Kidney (tissue), 22 donors: ENCODE measurements at places on chromosomes 12 and 14. TPM values are rescaled to one million over a fixed set of nuclear protein-coding genes. Genes with fewer than 3 reads are reported as not detected.

Gene TAS2R9
- not detected for polyA plus RNA-seq

DNA sequence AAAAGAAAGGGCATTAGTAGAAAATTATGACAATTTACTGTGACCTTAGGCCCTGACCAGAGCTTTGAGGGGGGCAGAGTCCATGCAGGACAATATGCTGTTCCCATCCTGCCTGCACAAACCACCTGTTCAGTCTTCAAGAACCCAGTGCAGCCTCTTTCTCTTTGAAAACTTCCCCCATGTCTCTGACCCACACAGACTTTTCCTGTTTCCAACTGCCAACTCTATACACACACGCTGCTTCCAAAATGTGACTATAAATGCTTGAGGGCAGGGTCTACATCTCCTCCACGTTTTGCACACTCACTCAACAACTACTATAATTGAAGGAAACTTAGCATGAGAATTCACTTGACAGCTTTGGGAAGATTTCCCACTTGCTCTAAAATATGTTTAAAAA lies 36.6 kb upstream of the SYCP3 start:
- DNase-seq = no peak

- DNase-seq = no peak
Measured at GRCh38 chr14:104913435-104913834, 11.2 kb upstream of the PLD4 start.

GRCh38 chr12:120720234-120720986 lies 5.2 kb upstream of the ACADS start:
- DNase-seq = no peak

- no peak for DNase-seq
Measured at GRCh38 chr12:109557200-109557599, 16.1 kb downstream of the MMAB start.

DNA sequence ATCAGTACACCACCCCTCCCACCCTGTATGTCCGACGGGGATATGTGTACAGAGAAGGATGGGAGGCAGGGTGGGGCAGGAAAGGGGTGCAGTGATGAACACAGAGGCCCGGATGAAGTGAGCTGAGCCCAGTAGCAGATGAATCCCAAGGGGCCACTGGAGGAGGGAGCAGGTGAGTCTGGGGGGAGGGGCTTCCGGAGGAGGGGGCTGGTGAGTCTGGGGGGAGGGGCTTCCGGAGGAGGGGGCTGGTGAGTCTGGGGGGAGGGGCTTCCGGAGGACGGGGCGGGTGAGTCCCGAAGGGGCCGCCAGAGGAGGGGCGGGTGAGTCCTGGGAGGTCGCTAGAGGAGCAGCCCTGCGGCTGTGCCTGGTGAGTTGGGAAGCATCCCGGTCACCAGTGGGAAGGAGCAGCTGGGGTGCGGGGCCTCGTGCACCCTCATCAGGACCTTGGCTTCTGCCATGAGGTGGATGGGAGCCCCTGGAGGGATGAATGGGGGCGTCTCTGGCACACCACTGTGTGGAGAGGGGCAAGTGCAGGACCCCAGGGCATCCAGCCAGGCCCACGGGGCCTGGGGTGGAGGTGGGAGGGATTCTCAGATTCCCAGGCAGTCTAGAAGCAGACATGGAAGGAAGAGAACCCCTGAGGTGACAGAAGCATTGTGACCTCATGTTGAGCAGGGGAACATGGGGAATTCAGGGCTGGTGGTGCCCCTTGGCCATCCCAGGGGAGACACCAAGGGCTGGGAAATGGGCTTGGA lies 14.0 kb downstream of the BEGAIN start:
- no peak for DNase-seq

Gene TMEM121
- polyA plus RNA-seq = 4.1 TPM

DNA sequence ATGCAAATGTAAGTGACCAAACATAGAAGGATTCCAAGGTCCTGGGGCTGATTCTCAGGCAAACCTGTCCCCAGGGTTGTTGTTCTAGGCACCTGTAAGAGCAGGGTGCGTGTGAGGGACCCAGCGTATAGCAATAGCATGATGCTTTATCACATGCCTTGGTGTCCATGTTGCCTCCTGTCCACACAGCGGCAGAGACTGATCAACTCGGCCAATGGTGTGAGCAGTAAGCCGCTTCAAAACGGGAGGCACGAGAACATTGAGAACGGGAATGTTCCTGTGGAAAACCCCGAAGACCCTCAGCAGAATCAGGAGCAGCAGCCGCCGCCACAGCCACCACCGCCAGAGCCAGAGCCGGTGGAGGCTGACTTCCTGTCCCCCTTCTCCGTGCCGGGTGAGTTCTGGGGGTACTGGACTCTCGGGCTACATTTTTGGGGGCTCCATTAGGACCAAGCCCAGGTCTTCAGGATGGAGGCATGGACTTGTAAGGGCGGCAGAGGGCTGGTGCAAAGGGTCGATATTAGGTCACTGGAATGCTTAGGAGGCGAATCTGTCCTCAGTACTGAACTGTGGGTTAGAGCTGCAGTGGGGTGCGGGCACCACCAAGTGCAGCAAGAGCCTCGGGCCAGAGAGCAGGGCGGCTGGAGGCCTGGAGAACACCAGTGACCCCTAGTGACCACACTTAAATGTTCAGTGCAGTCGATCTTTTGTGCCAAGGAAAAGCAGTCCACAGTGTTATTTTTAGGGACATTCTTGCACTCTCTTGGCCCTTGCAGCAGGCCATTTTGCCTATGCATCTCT lies 57.2 kb upstream of the RIN3 start:
- DNase-seq = peak; percentile 72

DNA sequence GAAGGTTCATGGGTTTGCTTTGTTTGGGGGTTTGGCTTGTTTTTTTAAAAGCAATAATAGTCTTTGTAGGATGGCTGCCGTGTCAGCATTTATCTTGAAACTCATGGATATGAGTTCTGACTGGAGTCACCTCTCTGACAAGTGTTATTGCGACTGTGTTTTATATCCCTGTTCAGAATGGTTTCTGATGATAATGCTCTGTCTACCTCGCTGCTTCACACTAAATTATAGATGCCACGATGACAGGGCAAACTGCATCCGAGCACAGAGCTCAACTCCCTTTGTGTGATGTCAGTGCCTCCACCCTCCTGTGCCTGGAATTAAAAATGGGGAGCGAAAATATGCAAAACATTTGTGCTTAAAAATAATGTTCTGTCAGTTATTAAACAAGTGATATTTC lies 250.8 kb downstream of the EGLN3 start:
- no peak for DNase-seq

- no peak for DNase-seq
Measured at GRCh38 chr12:3717283-3717898, 35.5 kb downstream of the CRACR2A start.

- DNase-seq = no peak
Measured at GRCh38 chr12:112524676-112525425, 106.1 kb downstream of the PTPN11 start.

GRCh38 chr12:103780093-103780440 lies 61.0 kb downstream of the NT5DC3 start:
- no peak for DNase-seq

- DNase-seq = peak; percentile 94
Measured at GRCh38 chr14:90513161-90514014, 116.6 kb downstream of the CALM1 start.

- no peak for DNase-seq
Measured at GRCh38 chr12:31362759-31363415, 36.9 kb upstream of the SINHCAF start.

GRCh38 chr12:40515041-40515816 lies 177.0 kb upstream of the CNTN1 start:
- no peak for DNase-seq

DNA sequence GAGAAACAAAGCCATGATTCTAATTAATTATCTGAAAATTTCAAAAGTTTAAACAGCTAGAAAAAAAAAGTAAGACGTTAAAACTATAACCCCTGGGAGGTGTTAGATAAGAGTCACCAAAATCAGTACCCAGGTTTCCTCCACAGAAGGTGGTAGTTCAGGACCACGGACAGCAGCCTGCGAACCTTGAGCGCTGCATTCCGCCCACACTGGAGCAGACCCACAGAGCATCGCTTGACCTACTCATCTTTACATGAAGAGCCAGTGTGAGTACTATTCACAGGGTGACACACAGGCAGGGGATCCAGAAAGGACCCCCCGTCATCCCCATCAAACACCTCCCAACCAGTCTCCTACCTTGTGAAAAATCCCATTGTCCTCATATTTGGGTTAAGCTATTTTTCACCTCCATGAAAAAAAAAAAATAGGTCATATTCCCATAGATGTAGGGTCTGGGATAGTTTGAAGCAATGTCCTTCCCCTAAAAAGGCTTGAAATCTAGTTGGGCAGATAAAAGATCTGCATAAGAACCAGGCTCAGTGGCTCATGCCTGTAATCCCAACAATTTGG lies 8.8 kb upstream of the CHGA start:
- DNase-seq = peak; percentile 66

DNA sequence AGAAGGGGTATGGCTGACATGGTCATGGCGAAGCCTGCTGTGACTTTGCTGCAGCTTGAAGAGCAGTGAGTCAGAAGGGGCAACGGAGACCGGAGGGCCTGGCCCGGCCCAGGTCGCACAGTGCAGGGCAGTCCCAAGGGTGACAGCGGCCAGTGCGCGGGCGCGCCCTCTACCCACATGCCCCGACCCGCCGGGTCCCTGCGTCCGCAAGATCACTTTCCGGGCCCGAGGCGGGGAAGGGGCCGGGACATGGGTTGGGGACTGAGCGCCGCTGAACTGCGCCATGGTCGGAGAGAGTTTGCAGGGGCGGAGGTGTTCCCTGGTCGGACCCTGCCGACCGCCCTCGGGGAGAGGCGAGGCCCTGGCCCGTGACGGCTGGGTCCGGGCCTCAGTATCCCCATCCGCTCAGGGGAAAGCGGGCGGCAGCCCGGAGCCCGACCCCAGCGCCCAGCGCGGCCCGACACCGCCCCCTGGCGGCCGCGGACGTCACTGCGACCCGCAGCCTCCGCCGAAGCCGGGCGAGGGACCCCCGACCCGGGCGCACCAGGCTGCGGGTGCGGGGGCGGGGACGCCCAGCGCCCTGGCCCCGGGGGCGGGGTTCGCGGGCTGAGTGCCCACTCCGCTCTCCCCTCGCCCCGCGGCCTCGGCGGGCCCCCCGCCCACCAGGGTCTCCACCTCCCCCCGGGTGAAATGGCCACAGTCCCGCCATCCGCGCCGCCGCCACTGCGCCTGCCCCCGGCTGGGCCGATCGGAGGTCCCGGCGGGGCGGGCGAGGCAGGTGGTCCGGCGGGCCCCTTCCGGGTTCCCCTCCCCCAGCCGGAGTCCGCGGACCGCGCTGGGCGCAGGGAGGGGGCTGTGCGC lies 7.2 kb upstream of the ANKRD9 start:
- DNase-seq = peak; percentile 65

DNA sequence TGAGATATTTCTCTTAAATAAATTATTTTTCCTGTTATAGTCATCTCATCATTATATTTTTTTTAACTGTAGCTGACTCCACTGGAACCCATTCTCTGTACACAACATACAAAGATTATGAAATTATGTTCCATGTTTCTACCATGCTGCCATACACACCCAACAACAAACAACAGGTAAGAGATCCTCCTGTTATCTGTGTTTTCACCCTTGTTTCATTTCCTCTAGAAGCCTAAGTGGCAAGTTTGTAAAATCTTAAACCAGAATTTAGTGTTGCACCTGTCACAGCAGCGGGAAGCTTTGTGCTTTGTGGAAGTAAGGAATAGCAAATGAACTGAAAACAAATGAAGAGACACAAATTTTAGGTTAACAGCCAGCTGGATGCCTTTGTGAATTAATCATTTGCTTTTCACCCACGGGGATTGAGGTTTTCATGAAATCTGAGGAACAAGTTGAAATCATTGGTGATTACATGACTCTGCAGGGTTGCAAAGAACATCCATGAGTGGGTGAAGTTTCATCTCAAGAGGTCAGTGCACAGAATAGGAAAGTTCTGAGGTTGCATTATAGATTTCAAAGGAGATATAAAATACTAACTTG lies 273.9 kb upstream of the RGS6 start:
- no peak for DNase-seq

- no peak for DNase-seq
Measured at GRCh38 chr12:47652521-47653234, 53.2 kb downstream of the RPAP3 start.

- no peak for DNase-seq
Measured at GRCh38 chr12:65845751-65846537, 21.7 kb downstream of the HMGA2 start.

GRCh38 chr12:117034249-117034648 lies 65.0 kb downstream of the TESC start:
- no peak for DNase-seq

DNA sequence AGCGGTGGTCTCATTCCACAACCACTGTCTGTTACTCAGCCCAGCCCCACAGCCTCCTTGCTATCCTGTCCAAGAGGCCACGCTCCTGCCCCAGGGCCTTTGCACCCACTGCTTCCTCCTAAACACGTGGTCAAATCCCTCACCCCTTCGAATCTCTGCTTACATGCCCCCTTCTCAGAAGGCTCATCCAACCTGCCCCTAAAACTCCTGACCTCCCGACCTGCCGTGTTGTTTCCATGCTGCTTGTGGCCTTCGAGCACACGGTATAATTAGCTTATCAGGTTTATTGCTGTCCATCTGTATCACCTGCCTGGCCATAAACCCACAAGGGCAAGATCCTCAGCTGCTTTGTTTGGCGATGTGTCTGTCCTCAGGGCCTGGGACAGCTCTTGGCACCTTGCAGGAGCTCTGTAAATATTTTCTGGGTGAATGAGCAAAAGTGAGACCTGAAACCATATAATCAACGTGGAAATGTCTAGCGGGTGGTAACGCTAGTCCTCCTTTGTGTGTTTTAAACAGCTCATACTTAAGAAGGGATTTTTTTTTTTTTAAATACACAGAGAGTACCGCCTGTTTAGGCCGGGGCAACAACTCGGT lies 36.0 kb downstream of the SCARB1 start:
- DNase-seq = no peak

- DNase-seq = no peak
Measured at GRCh38 chr12:90706036-90706435, 248.9 kb downstream of the CCER1 start.

- DNase-seq = no peak
Measured at GRCh38 chr12:112540021-112540420, 121.3 kb downstream of the PTPN11 start.

DNA sequence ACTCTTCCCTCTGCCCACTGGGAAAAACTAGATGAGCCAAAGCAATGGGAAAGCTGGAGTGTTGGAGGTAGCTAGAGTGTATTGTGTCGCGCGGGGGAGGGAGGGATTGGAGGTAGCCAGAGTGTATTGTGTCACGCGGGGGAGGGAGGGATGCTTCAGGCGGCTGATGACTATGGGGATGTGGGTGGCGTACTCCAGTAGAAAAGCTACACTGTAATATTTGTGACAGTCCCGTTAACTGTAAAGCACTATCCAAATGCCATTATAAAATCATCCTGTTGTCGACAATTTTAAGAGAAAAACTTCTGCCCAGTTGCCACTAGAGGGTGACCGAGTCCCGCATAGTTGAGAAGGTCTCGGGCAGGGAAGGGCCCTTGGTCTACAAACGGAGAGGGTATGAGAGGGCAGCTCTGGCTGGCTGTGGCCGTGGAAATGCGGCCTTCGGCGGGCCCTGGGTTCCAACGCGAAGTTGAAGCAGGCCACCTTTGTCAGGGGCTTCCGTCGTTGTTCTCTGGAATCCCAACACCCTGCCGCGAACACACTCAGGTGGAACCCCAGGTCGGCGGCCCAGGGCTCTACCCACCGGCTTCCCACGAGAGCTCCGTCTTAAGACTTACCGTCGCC lies 15.1 kb upstream of the PLEK2 start:
- DNase-seq = peak; percentile 88

GRCh38 chr14:72560331-72560730 lies 333.6 kb downstream of the DPF3 start:
- no peak for DNase-seq

- no peak for DNase-seq
Measured at GRCh38 chr14:28673056-28673455, 93.5 kb upstream of the FOXG1 start.

Gene FBRSL1
- polyA plus RNA-seq = 23.8 TPM
